ENCODE measurements at places on chromosomes 4 and X. TPM values are rescaled to one million over a fixed set of nuclear protein-coding genes. Genes with fewer than 3 reads are reported as not detected.

Gene PAK3
- 13.7 TPM for total RNA-seq

Gene SMIM10
- total RNA-seq = 1.2 TPM

Gene RADX
- 3.0 TPM for total RNA-seq

Gene GRIA2
- total RNA-seq = not detected

Gene ABLIM2
- total RNA-seq = 0.36 TPM

Gene SLC9B1
- 0.36 TPM for total RNA-seq

Gene BTK
- 0.79 TPM for total RNA-seq

Gene KLHL4
- 19.8 TPM for total RNA-seq

Gene HS3ST1
- 0.22 TPM for total RNA-seq

Gene NWD2
- total RNA-seq = not detected

GRCh38 chr4:4339504-4340085 is 47.3 kb upstream of the NSG1 start:
- DNase-seq = no peak

DNA sequence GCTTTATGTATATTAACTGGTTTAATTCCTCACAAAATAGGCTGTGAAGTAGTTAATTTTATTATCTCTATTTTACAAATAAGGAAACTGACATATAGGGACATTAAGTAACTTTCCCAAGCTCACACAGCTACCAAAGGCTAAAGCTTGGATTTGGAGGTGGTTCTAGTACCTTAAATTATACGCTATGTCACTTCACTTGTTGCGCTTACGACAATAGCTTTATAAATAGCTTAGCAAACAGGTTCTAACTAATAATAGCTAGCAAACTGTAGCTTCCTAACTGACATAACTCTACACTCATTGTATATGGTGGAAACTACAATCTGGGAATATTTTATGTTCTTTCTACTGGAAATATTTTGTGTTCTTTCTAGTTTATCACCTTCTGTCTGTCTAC is 666.4 kb upstream of the CPEB2 start:
- DNase-seq = no peak

- no peak for DNase-seq
Observed at GRCh38 chr4:73139245-73139644, 69.7 kb upstream of the COX18 start.

- no peak for DNase-seq
Observed at GRCh38 chrX:102067966-102068723, 57.3 kb upstream of the TCEAL2 start.

DNA sequence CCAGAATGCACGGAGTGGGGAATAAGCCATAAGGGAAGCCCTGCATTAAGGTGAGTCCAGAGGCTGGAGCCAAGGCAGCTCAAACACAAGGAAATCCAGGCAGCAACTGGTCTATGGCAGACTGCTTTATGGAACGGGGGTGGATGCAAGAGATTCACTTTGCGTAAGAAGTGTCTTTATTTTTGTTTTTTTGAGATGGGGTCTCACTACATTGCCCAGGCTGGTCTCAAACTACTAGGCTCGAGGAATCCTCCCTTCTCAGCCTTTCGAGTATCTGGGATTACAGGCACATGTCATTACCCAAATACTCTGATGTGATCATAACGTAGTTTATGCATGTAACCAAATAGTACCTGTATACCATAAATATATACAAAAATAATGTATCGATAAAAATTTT is 199.5 kb downstream of the MAML3 start:
- no peak for DNase-seq

DNA sequence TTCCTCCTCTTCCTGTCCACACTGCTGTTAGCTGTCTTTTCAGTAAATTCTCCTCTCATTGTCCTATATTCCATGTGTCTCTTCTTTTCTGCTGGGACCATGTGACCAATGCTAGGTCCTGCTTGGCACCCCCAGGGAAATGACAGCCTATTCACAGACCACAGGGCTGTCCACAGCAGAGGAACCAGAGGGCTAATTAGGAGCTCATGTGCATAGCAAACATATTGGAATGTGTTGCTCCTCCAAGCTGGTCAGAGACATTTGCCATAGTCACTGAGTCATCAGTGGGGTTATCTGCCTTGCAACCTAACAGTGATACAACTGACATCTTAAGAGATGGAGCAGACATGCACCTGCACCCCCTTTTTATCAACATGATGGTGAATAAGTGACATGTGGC is 67.9 kb upstream of the PUDP start:
- peak; percentile 2 for DNase-seq

GRCh38 chr4:159190651-159191050 is 87.8 kb downstream of the RAPGEF2 start:
- no peak for DNase-seq

DNA sequence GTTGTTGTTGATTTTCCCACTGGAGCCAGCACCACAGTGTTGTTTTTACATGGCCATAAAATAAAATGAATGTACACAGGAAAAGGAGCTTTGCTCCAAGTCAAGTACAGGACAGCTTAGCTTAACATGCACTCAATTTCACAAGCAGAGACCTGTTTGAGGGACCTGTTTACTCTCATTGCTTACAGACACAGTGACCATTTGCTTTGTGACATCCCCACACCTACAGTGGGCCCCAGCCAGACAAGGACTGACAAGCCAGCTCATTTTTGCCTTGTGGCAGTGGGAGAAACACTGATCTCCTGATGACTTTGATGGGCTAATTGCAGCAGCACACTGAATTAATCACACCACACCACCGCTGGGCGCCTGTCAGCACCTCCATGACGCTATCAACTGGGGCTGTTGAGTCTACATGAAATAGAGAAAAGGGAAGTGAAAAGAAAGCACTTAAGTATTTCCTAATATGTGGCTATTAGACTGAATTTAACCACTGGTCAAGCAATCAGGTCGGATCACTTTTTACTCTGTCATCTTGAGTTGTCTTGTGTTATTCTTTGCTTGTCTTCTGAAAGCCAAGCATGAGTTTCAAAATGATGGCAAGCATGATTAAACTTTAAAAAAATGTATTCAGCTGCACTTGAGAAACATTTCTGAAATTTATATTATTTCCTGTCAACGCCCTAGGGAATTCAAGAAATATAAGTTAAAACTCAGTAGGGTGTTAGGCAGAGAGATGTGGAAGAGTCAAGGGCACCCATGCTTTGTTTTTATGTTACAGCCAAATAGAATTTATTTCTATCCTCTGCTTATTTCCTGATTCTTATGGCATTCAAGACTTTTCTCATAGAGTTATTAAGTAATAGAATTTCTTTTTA is 557.7 kb downstream of the RAB28 start:
- DNase-seq = no peak

GRCh38 chrX:46036508-46036907 is 508.7 kb downstream of the ZNF674 start:
- DNase-seq = peak; percentile 10

DNA sequence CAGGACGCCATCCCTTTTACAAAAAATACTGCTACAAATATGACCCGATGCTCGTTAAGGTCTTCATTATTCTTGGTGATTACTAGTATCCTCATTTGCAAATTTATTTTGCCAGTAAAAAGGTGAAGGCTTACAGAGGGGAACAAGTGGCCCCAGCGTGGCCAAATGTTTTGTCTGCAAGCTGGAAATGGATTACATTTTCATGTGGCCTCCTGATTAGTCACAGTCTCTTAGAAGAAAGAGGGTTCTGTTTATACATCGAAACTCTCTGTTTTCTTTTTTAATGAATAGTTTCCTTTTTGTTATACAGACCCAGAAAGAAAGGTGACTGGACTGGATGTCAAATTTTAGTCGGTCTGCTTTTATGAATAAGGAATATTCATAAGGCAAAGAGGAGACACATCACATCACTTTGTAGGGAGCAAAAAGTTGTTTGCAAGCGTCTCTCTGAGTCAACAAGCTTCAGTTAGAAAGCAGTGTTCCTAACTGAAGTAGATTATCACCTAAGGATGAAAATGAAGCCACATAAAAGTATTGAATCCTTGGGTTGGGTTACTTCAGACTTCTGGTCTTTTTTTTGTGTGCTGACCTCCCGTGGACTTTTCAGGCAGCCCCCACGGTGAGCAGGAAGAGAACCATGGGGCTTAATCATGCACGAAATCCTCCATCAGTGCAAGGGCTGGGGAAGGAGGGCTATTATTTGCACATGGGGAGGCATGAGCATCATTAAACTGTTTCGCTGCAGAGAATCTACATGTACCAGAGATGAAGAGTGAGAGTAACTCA is 125.6 kb downstream of the ARSF start:
- DNase-seq = no peak

DNA sequence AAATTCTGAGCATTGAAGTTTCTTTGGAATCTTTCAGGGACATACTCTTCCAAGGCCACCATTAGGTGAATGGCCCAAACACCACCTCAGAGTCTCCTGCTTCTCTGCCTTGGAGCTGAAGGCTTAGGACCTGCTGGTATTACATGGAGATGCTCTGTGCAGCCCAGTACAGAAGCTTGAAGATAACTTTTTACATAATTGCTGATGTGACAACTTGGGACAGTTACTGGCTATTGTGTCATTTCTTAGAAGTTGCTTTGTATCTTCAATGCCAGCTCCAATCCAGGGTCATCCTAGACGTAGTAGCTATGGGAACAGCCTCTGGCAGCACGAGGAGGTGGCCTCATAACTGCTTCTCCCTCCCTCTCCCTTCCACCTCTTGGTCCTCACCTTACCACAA is 60.5 kb downstream of the RTL5 start:
- no peak for DNase-seq

GRCh38 chr4:156634612-156635011 is 337.0 kb downstream of the PDGFC start:
- peak; percentile 56 for DNase-seq

GRCh38 chr4:37646247-37646646 is 39.9 kb downstream of the RELL1 start:
- DNase-seq = no peak

DNA sequence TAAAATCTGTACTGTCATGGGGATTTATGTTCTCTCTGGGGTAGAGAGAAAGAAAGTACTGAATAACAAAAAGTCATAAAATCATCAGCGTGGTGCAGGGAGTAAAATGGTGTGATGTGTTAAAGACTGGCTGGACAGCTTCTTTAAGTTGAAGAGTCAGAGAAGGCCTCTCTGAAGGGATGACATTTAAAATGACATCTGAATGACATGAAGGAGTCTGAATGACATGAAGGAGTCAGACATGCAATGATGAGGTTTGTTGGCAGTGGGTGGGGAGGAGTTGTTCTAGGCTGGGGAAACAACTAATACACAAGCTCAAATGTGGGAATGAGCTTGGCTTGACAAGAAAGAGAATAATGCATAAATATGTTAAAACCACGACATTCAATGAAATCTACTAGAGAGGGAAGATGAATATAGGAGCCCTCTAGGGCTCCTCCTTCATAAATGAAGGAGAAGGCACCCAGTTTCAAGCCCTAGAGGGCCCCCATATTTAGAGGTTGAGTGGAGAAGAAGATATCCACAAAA is 63.9 kb upstream of the KIT start:
- no peak for DNase-seq

DNA sequence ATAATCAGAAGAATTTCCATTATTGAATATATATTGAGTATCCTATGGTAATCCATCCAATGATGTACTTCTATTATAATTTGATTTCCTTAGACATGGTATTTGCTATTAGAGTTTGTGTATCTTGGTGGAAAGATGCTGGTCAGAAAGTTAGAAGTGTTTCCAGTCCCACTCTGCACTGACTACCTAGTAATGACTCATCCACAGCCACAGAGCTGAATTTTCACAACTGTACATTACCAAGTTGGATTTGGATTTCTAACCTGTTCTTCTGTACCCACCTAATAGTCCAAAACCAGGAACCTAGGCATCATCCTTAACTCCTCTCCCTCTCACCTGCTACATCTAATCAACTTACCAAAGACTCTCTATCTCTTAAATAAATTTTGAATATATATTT is 145.4 kb downstream of the REELD1 start:
- DNase-seq = no peak

DNA sequence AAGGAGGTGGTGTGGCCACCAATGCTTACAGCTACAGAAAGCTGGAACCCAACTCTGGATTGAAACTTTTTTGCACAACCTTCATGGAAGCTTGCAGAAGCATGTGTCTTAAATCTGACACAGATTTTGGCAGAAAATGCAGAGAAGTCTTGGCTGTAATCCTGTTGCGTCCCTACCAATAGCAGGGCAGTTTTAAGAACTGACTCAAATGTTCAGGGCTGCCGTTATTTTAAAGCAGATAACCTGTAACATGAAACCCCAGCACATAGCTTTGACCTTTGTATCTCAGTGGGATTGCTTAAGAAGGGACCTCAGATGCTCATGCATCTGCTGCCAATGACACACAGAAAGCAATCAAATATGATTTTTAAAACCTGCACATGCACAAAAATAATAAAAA is at the start of gene VEGFD:
VEGFD (minus strand) TSS at position 110 of the 400 bp plus-strand sequence. CDS start 467 bp downstream, outside the sequence.
- DNase-seq = peak; percentile 24

- peak; percentile 51 for DNase-seq
Observed at GRCh38 chr4:138405934-138406567, 163.9 kb upstream of the SLC7A11 start.

DNA sequence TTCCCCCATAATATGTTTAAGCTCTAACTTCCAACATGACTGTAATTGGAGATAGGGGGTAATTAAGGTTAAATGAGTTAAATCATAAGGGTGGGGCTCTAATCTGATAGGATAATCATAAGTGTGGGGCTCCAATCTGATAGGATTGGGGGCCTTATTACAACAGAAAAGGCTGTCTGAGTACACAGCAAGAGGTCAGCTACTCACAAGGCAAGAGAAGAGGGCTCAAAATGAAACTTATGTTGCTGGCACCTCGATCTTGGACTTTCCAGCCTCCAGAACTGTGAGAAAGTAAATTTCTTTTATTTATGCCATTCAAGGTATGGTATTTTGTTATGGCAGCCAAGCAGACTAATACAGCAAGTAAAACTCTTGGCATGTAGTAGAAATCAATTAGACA is 16.4 kb downstream of the SH2D1A start:
- DNase-seq = no peak

DNA sequence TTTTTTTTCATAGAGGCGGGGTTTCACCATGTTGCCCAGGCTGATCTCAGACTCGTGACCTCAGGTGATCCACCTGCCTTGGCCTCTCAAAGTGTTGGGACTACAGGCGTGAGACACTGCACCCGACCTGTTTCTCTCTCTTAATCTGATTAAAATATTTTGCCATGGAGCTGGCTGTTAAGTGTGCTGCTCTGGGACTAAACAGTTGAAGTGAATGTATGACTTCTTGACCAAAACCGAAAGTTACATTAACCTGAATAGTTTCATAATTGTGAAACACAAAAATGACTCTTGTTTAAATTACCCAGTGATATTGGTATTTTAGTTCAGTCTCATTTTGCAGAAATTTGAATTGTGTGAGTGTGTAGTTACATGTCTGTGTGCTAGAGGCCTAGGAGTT is 2548.6 kb downstream of the PCDH7 start:
- DNase-seq = no peak
